ENCODE measurements at places on chromosomes 3 and 15. TPM values are rescaled to one million over a fixed set of nuclear protein-coding genes. Genes with fewer than 3 reads are reported as not detected.

Gene RTP3
- not detected for polyA plus RNA-seq

Gene APOD
- polyA plus RNA-seq: not detected

Gene GSK3B
- 52.9 TPM for polyA plus RNA-seq

Gene WNT5A
- polyA plus RNA-seq: 0.59 TPM

Gene ACP3
- polyA plus RNA-seq: not detected

Gene ADAMTS17
- polyA plus RNA-seq: not detected

Gene SEC61A1
- polyA plus RNA-seq: 96.5 TPM

Gene TXNRD3
- polyA plus RNA-seq: 2.2 TPM

Gene VWA5B2
- 0.33 TPM for polyA plus RNA-seq

Gene SCAANT1
- polyA plus RNA-seq: not detected

Gene ESYT3
- 0.80 TPM for polyA plus RNA-seq

Gene CYP1A2
- polyA plus RNA-seq: not detected

Data from neural cell (in vitro differentiated cells).